ENCODE measurements at places on chromosomes 5 and 9. TPM values are rescaled to one million over a fixed set of nuclear protein-coding genes. Genes with fewer than 3 reads are reported as not detected.

The PPP2R2B gene
- total RNA-seq = 0.12 TPM

The ORM2 gene
- not detected for total RNA-seq

The ARL10 gene
- total RNA-seq = 18.1 TPM

The LRRC19 gene
- not detected for total RNA-seq

The FOXD1 gene
- 0.09 TPM for total RNA-seq

The SLC28A3 gene
- 0.44 TPM for total RNA-seq

The SV2C gene
- total RNA-seq = not detected

The TEX53 gene
- total RNA-seq = not detected

The MCC gene
- total RNA-seq = 1.0 TPM

DNA sequence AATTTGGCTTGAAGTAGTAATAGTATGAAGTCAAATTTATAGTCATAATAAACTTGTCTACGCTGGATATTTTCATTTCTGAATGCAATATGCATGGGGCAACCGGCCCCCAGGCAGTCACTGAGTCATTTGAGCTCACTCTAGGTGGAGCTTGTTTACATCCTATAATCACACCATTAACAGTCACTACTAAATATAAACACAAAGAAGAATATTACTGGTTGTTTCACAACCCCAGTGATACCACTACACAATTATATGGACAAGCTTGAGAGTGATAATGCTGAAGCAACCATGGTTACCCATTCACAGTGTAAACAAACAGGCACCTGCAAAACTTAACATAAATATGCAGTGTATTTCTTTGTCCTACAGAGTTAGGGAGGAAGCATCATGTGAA lies 68.7 kb downstream of the MARCHF3 start:
- no peak for DNase-seq
- H3K27ac ChIP-seq = no peak overlapping the region
- no peak overlapping the region for H3K4me3 ChIP-seq

DNA sequence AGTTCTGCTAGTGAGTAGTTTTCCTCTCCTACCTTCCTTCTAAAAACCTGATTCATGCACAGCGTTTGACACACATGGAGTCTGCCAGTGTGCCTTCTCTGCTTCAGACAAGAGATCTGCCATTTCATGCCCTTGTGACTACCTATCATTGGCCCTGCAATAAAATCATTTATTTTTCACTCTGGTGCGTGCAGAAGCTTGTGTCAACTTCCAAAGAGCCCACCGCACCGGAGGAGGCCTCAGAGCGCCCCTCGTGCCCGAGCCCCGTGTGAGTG lies 13.7 kb downstream of the HNRNPH1 start:
- no peak for DNase-seq
- no peaks in the 10 kb centered on the region for H3K27me3 ChIP-seq
- H3K27ac ChIP-seq = peak overlapping the region; percentile 59

- peak; percentile 91 for DNase-seq
- peaks cover 49% of the 10 kb centered on the region for H3K4me1 ChIP-seq
- H3K27ac ChIP-seq = peak overlapping the region; percentile 81
- H3K36me3 ChIP-seq = no peaks in the 10 kb centered on the region
- H3K4me3 ChIP-seq = peak overlapping the region; percentile 65
Measured at GRCh38 chr9:7976167-7976755, 176.7 kb upstream of the DMAC1 start.

DNA sequence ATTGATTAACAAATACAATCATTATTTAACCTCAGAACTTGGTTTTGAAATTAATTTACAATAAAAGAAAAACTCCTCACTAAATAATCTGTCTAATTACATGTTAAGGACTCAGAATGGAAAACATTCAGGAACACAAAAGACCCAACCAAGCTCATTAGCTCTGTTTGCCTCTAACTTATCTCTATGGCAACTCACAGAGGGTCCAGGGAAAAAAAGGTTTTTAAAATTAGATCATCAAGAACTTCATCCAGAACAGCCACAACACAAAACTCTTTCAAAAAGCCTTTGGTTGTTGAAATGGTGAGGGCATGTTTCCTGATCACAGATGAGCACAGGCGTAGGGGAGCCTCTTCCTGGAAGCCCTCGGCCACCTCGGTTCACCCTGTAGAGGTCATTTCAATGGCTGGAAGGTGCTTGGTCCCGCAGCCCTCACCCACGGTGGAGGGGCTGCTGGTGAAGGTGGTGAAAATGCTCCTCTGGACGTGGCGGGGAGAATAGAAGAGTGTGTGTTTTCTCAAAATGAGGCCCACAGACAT lies 17.2 kb upstream of the TCF7 start:
- peaks cover 46% of the 10 kb centered on the region for H3K4me1 ChIP-seq
- H3K36me3 ChIP-seq = no peaks in the 10 kb centered on the region
- H3K27ac ChIP-seq = peak overlapping the region; percentile 65
- H3K27me3 ChIP-seq = peaks cover 10% of the 10 kb centered on the region

DNA sequence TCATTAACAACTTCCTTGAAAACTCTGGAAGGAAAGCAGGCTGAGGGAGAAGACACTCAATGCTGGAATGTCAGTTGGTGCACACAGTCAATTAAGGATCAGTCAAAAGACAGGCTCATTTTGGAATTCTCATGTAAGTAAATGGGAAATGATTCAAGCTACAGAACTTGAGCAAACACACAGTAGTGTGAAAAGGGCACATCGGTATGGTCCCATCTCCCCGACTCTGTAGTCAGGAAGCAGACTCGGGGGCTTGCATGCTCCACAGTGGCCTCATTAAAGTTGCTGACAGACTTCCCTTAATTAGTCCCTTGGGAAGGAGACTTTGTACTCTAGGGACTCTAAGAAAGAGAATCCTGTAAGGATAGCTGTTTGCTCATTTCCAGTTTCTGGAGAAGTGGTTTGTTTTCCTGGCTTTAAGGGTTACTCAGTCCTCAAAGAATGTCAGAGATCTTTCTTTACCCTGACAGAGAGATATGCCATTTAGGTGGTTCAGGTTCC lies 339.2 kb downstream of the ADAMTS6 start:
- no peaks in the 10 kb centered on the region for H3K36me3 ChIP-seq
- no peak for DNase-seq
- H3K27ac ChIP-seq = no peak overlapping the region
- no peaks in the 10 kb centered on the region for H3K4me1 ChIP-seq
- peaks cover 8% of the 10 kb centered on the region for H3K27me3 ChIP-seq
- no peak overlapping the region for H3K4me3 ChIP-seq

DNA sequence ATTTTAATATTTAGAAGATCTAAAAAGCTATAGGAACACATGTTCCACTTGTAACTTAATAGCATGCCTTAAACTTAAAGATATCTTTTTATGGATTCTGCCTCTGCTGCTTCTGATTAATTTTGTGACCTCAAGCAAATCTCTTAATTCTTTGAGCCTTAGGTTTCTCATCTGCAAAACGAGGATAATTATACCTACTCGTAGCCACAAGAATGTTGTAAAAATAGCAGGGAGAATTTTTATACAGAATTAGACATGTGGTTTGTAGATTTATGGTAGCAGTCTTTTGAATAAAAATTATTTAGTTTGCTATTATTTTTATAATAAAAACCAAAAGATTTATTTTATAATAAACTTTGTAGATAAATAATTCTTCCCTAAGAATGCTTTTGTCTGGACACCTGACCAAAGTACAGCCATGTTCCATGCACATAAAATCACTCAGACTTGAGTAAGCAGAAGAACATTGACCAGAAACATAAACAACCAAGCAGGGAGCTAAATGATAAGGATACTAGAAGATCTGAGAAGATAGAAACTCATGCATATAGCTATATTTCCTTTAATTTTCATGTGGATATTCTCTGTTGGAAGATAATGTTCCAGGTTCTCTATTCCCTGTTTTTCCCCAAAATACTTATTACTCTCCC lies 18.5 kb downstream of the C9orf85 start:
- DNase-seq = no peak
- peaks cover 6% of the 10 kb centered on the region for H3K36me3 ChIP-seq
- no peaks in the 10 kb centered on the region for H3K4me1 ChIP-seq
- H3K27ac ChIP-seq = no peak overlapping the region

DNA sequence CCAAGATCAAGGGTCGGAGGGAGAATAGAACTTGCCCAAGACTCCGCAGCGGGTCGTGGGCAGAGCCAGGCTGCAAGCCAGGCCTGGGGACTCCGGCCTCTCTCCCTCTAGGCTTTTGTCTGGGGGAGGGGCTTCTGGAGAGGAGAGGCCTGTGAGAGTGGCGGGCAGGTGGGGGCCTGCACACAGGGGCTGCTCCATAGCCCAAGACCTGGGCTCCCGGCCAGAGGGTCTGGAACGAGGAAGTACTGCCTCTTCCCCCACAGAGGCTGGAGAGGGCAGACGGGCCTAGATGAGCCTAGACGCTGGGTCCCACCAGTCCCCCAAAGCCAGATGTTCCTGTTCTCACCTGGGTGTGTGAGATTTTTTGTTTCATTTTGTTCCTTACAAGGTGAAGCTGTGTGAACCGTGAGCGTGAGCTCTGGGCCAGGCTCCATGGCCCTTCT lies 5.2 kb upstream of the ST6GALNAC6 start:
- peak overlapping the region; percentile 99 for H3K27ac ChIP-seq
- no peak for DNase-seq
- peaks cover 7% of the 10 kb centered on the region for H3K36me3 ChIP-seq
- no peaks in the 10 kb centered on the region for H3K27me3 ChIP-seq
- H3K4me1 ChIP-seq = peaks cover 47% of the 10 kb centered on the region
- H3K4me3 ChIP-seq = peak overlapping the region; percentile 88

DNA sequence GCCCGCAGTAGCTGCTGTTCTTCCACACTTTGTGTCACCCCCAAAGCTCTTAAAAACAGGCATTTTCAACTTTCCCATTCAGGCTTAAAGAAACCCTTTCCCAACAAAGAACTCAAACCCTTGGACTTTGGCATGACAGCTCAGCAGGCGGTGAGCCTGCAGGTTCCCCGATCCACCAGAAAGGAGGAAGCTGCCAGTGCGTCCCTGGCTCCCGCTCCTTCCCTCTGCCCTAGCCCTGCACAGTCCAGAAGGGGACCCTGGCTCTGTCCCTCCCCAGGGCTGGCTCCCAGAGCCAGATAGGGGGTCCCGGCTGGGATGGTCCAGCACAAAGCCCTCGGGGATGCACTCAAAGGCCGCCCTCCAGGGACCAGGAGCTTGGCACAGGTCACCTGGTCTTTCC lies 9.6 kb downstream of the SLC9A3 start:
- no peak for DNase-seq
- no peak overlapping the region for H3K4me3 ChIP-seq
- H3K27me3 ChIP-seq = peaks cover 19% of the 10 kb centered on the region
- no peaks in the 10 kb centered on the region for H3K4me1 ChIP-seq

GRCh38 chr9:89639367-89639795 lies 34.6 kb downstream of the GADD45G start:
- H3K4me1 ChIP-seq = peaks cover 13% of the 10 kb centered on the region
- no peak for DNase-seq
- H3K27ac ChIP-seq = no peak overlapping the region
- H3K36me3 ChIP-seq = no peaks in the 10 kb centered on the region
- H3K27me3 ChIP-seq = peaks cover 18% of the 10 kb centered on the region

DNA sequence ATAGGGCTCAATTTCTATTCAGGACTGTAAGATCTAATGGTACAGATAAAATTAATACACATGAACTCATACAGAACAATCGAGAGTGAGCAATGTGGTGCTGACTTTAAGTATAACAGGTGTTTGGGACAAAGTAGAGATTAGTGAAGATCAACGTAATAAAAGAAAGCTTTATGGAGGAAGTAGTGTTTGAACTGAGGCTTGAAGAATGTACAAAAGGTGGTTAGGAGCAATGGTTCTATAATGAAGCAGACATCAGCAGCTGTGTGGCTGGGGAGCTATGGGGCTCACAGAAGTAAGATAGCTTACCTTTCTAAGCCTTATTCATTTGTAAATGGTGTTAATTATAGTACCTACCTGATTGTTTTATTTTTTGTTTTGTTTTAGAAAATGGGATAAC lies 275.4 kb upstream of the RGMB start:
- H3K4me1 ChIP-seq = peaks cover 5% of the 10 kb centered on the region
- H3K4me3 ChIP-seq = no peak overlapping the region
- H3K27ac ChIP-seq = no peak overlapping the region

- no peak overlapping the region for H3K4me3 ChIP-seq
- no peak for DNase-seq
- H3K27ac ChIP-seq = no peak overlapping the region
- no peaks in the 10 kb centered on the region for H3K4me1 ChIP-seq
- no peaks in the 10 kb centered on the region for H3K36me3 ChIP-seq
- H3K27me3 ChIP-seq = no peaks in the 10 kb centered on the region
Measured at GRCh38 chr9:123422635-123423310, 66.8 kb downstream of the CRB2 start.

DNA sequence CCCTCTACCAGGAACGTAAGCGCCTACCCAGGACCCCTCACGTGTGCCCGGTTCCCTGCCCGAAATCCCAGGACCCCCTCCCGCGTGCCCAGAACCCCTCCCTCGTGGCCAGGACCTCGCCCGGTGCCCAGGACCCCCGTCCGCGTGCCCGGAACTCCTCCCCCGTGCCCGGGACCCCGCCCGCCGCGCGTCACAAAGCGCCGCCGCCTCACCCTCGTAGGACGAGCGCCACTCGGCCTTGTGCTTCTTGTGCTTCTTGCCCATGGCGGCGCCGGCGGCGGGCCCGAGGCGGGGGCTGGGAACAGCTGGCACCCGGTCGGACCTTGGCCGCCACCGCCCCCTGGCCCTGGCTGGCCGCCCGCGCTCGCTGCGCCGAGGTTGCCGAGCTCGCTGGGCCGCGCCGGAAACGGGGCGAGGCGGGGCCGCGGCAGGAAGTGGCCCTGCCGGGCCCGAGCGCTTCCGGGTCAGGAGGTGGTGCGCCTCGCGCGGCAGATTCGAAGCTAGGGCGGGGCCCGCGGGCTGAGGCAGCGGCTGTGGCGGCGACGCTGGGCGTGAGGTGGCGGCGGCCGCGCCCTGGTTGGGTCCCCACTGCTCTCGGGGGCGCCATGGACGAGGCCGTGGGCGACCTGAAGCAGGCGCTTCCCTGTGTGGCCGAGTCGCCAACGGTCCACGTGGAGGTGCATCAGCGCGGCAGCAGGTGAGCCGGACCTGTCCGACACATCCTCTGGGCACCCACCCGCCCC lies at the start of the genes BRD9 and TRIP13:
Gene BRD9 (minus strand): TSS at position 408 of the 743 bp plus-strand sequence. CDS start 144 bp downstream, at position 264.
Gene TRIP13 (plus strand): TSS at position 491 of the 743 bp plus-strand sequence. CDS start 115 bp downstream, at position 606.
- peaks cover 57% of the 10 kb centered on the region for H3K36me3 ChIP-seq
- H3K27ac ChIP-seq = peak within 1 kb of the TSS; percentile 92
- peak within 1 kb of the TSS; percentile 88 for H3K4me3 ChIP-seq
- H3K27me3 ChIP-seq = no peaks in the 10 kb centered on the region

- no peaks in the 10 kb centered on the region for H3K36me3 ChIP-seq
- peaks cover 3% of the 10 kb centered on the region for H3K27me3 ChIP-seq
- H3K4me3 ChIP-seq = no peak overlapping the region
- DNase-seq = no peak
- no peaks in the 10 kb centered on the region for H3K4me1 ChIP-seq
Measured at GRCh38 chr5:58046371-58046770, 413.5 kb downstream of the PLK2 start.

DNA sequence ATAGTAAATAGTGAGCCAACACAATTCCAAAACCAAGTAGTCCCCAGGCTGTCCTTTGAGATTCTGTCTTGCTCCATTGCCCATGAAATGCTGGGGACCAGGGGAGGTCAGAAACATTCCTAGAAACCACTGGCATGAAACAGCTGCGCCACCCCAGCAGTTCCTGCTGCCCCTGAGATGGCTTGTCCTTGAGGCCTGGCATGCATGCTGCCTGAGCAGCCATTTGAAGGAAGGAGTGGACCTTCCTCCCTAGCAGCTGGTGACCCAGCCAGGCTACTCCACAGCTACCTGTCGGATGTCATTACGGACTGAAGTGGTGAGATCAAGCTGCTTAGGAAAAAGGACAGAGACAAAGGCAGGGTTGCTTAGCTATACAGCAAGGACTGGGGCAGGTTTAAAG lies 260.6 kb downstream of the DENND1A start:
- peaks cover 21% of the 10 kb centered on the region for H3K36me3 ChIP-seq
- H3K27ac ChIP-seq = no peak overlapping the region
- DNase-seq = no peak
- no peak overlapping the region for H3K4me3 ChIP-seq
- no peaks in the 10 kb centered on the region for H3K4me1 ChIP-seq

- H3K27me3 ChIP-seq = peaks cover 11% of the 10 kb centered on the region
- no peak for DNase-seq
- no peak overlapping the region for H3K27ac ChIP-seq
- H3K4me1 ChIP-seq = peaks cover 3% of the 10 kb centered on the region
- H3K36me3 ChIP-seq = peaks cover 1% of the 10 kb centered on the region
Measured at GRCh38 chr9:35680331-35681105, 6.8 kb downstream of the CA9 start.

Measured in activated CD4-positive, alpha-beta T cell treated with anti-CD3 and anti-CD28 coated beads, Interleukin-2, amount 10 ng/mL, durations not matched to agents 24 days and 14 days (primary cell).